ENCODE measurements at places on chromosomes 1 and 21. TPM values are rescaled to one million over a fixed set of nuclear protein-coding genes. Genes with fewer than 3 reads are reported as not detected.

TPTE gene
- not detected for total RNA-seq

GPR161 gene
- total RNA-seq, result 0.67 TPM

DNA sequence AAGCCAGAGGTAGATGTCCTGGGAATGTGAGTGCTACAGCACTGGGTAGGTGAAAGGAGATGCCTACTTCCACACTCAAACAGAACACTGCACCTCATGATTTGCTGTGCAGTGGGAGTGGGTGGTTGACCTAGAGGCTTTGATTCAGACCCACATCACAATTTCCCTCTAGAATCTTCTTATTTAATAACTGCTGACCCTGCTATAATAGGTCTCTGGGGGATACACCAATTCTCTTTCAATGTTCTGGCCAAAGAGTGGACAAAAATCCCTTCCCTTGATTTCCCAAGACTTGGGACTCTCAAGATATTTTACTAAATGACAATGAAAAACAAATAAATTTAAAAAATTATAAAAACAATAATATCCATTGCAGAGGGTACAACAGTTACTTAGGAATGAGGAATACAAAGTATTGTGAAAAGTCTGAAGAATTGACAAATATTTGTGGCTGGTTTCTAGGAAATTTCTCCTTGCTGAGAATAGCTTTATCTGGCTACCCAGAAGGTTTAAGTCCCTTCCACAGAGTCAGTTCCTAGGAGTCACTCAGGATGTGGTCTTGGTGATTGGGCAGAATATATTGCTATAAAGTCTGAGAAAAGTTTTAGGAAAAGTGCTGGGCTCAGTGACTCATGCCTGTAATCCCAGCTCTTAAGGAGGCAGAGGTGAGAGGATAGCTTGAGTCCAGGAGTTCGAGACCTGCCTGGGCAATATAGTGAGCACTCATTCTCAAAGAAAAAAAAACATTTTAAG lies 2.4 kb upstream of the FCGR2A start:
- H3K4me3 ChIP-seq, result no peak overlapping the region
- no peak for DNase-seq
- H3K27me3 ChIP-seq, result peaks cover 4% of the 10 kb centered on the region
- H3K27ac ChIP-seq, result no peak overlapping the region
- H3K4me1 ChIP-seq, result no peaks in the 10 kb centered on the region
- H3K36me3 ChIP-seq, result no peaks in the 10 kb centered on the region

- H3K4me1 ChIP-seq, result no peaks in the 10 kb centered on the region
- no peak for DNase-seq
- no peak overlapping the region for H3K27ac ChIP-seq
- H3K27me3 ChIP-seq, result peaks cover 3% of the 10 kb centered on the region
These were observed 329.7 kb upstream of the SNX7 start for GRCh38 chr1:98331718-98332311.
